ENCODE measurements at places on chromosomes 3 and 15.

DNA sequence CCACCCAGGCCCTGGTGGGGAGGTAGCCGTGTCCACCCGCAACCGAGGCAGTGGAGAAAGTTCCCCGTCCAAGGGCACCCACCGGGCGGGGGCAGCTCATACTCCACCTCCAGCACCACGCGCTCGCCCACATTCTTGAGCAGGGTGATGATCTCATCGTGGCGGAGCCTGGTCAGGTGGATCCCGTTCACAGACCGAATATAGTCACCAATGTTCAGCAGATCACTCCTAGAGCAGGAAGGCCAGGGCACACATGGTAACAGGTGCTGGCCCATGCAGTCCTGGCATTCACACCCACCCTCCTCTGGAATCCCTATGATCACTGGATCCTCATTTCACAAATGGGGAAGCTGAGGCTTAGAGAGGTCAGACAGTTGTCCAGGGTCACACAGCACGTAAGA lies 15.8 kb downstream of the GRIP2 start:
- DNase-seq: no peak

DNA sequence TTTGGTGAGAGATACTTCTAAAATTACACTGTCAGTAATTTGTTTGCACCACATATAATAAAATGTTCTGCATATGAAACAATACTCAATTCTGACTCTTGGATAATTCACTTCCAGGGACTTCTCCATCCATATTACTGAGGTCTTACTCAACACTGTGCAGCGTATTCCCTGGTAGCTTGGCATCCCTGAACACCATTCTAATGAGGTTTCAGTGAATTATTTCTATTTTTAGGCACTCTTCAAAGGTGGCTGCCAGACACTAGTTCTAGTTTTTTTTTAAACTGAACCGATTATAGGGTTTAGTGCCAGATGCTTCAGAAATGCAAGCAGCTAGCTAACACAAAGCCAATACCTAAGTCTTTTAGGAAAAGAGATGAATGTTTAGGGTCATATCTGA lies 283.3 kb downstream of the FEZF2 start:
- no peak for DNase-seq

DNA sequence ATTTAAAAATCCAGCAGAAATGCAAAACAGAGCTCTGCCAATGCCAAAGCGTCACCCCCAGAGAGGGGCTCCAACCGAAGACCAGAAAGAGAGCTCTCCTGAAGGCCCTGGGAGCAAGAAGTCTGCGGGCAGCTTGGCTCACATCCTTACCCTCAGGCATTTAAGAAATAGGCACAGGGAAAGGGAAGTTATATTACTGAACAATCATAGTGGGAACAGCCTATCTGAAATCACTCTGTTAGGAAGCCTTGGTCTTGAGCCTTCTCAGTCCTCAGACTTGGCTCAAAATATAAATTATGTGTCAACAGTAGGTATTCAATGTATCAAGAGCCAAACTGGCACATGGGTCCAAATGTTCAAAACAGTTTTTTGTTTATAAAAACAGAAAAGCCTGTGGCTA lies 10.3 kb upstream of the PPARG start:
- DNase-seq: no peak

- no peak for DNase-seq
Observed at GRCh38 chr3:38271553-38271952, 5.9 kb downstream of the SLC22A13 start.

- no peak for DNase-seq
Observed at GRCh38 chr15:69337138-69337537, 38.4 kb downstream of the PAQR5 start.

- no peak for DNase-seq
Observed at GRCh38 chr15:57156210-57156884, 220.0 kb upstream of the CGNL1 start.

GRCh38 chr15:52183562-52184173 lies 7.5 kb downstream of the GNB5 start:
- DNase-seq: no peak

- no peak for DNase-seq
Observed at GRCh38 chr3:146638718-146639117, 33.6 kb upstream of the PLSCR5 start.

DNA sequence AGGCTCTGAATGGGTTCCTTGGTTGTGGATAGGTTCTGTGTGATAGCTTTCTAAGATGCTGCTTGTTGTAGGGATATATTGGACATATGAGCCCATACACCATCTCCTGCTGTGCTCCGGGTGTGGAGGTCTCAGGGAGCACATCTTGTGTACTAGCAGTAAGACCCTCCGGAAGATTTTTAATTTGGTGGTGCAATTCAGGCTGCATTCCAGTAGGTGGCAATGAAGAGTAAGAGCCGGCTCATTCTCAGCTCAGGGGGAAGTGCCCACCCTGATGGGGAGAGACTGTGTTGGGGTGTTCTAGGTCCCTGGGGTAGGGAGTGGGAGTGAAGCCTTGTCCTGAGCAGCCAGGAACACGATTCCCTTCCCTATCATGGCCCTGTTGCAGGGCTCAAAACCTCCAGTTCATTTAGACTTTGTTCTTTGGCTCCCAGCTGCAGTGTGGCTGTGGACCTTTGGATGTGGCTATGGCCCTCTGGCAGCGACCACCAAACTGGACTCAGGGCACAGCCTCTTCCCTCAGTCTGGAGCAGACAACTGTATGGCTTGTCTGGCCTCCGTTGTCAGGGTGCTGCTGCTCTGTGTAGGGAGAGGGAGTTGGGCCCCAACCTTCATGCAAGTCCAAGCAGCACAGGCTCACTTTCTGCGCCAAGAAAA lies 104.7 kb downstream of the UNC13C start:
- no peak for DNase-seq

GRCh38 chr3:140288595-140288994 lies 353.6 kb downstream of the CLSTN2 start:
- no peak for DNase-seq

DNA sequence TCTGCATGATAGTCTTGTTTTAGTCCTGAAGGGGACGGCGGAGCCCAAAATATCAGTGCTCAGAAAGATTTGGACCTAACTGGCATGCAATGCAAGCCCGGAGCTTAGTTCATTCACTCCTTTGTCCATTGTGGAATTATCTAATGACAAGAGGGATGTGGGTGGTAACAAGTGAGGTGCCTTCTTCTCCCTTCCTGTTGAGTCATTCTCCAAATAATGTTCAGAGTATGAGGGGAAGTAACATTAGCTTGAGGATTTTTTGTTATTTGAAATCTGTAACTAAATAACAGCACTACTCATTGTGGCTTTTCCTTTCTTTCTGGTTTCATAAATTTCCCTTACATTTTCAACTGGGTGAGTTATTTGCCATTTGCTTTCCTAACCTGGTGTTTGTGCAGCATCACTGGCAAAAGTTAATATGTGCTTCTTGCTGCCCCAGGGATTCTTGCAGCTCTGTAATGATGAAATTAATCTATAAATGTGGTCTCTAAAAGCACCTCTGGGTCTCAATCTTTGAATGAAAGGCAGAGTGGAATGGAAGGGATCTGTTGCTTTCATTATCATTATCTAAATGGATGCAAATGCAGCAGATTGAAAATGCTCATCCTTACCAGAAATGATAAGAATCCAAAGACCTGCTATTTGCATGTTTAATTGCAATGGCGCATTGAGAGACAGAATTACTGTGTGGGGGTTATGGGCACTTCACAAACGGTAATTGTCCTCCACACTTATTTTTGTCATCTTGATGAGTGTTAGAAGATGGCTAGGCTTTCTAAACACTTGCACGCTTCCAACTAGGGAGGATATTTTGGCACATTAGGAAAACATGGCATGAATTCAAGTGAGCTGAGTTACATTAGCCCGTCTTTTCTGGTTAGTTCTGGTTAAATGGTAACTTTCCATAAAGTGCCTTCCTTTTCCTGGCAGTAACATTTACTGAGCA lies 89.9 kb upstream of the MITF start:
- no peak for DNase-seq

- no peak for DNase-seq
Observed at GRCh38 chr3:108225221-108225620, 3.0 kb upstream of the IFT57 start.

DNA sequence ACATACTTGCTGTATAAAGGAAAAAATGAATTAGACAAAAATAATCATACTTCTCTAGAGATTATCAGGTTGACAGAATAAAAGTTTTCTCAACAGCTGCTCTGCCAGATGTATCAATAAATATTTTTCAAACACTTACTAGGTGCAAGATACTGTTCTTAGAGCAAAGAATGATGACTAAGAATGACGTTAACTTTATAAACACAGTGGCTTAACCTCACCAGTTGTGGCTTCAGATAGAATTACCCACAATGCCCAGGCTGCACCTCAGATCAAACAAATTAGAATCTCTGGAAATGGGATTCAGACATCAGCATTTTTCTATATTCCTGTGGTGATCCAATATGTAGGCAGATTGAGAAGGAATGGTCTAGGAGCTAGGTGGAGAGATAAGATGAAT lies 422.4 kb upstream of the ATP11B start:
- no peak for DNase-seq

- no peak for DNase-seq
Observed at GRCh38 chr3:53707222-53707621, 139.0 kb downstream of the CHDH start.

DNA sequence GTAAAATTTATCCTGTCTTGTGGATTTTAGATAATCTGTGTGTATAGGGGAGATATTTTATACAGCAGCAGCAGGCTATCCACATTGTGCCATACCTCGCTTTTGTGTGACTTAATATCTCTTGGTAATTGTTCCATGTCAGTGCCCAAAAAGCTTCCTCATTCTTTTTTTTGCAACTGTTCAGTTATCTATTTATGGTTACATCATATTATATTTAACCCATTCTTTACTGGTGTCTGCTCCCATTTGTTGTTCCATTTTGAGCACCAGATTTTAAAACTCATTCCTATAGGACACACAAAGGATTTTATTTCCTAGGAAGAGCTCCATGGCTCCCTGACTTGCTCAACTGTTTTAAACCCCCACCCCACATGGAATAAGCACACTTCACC lies 86.3 kb upstream of the RASGRP1 start:
- no peak for DNase-seq

GRCh38 chr3:138775254-138775595 lies 59.5 kb downstream of the PIK3CB start:
- DNase-seq: no peak

- DNase-seq: no peak
Observed at GRCh38 chr15:51390966-51391422, 49.5 kb downstream of the GLDN start.

GRCh38 chr15:97077975-97078374 lies 747.5 kb downstream of the NR2F2 start:
- no peak for DNase-seq

GRCh38 chr15:94196531-94196930 lies 34.8 kb upstream of the MCTP2 start:
- no peak for DNase-seq

GRCh38 chr3:178718995-178719635 lies 182.9 kb downstream of the KCNMB2 start:
- DNase-seq: no peak

- no peak for DNase-seq
Observed at GRCh38 chr15:53165988-53166683, 376.0 kb upstream of the ONECUT1 start.

GRCh38 chr15:68271854-68272471 lies 5.6 kb upstream of the FEM1B start:
- no peak for DNase-seq
